ENCODE measurements at places on chromosomes 1 and 21.

DNA sequence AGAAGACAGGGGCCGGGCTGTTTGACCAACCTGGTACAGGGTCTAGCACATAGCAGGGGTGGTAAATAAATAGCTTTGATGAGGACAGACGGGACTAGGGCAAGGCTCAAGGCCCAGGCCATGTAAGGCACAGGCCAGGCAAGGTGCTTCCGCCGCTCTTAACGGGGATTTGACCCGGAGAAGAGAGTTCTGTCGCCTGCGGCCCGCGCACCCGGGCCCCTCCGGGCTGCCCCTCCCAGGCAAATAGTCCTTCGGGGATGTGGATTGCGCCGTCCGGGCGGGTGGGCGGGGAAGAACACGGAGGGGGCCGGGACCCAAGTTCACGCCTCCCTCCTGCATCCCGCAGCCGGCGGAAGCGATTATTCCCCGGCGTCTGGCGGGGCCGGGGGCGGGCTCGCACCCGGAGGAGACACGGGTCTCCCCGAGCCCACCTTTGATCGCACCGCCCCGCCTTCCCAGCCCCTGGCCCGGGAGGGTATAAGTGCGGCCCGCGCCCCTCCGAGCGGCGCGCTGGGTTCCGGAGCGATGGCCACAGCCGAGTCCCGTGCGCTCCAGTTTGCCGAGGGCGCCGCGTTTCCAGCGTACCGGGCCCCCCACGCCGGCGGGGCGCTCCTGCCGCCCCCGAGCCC, at the start of gene MIXL1:
MIXL1 (plus strand) TSS at position 508 of the 629 bp plus-strand sequence; CDS start at position 526, 18 bp downstream.
- DNase-seq = no peak

GRCh38 chr1:203276916-203277545, 28.3 kb upstream of the BTG2 start:
- DNase-seq = no peak

GRCh38 chr1:60133000-60133673, 59.6 kb upstream of the C1orf87 start:
- no peak for DNase-seq

- DNase-seq = no peak
Measured at GRCh38 chr1:48221122-48221521, 1.4 kb upstream of the SLC5A9 start.

DNA sequence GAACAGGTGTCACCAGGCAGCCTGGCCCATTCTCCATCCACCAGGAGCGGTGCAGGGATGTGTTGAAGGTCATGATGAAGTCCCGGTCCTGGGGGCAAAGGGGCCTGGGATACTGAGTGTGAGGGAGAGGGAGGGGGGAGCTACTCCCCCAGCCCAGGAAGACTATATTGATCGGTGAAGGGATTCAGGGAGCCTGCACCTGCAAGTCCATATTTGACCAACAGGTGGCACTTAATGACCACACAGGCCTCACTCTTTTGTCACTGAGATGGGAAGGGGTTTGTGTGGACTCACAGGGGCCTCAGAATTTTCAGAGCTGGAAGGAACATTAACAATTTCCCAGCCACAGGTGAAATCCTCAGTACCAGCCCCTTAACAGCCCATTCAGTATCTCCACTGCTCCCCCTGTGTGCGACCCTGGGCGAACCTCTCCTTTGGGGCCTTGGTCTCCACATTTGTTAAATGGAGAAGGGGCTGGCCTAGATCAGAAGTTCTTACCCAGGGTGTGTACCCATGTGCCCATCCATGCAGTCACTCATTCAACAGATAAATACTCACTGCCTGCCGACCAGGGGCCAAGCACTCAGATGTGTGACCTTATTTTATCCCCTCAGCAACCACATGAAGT, 55.6 kb downstream of the NKAIN1 start:
- no peak for DNase-seq

GRCh38 chr1:183385340-183386144, 32.6 kb downstream of the NMNAT2 start:
- DNase-seq = no peak

DNA sequence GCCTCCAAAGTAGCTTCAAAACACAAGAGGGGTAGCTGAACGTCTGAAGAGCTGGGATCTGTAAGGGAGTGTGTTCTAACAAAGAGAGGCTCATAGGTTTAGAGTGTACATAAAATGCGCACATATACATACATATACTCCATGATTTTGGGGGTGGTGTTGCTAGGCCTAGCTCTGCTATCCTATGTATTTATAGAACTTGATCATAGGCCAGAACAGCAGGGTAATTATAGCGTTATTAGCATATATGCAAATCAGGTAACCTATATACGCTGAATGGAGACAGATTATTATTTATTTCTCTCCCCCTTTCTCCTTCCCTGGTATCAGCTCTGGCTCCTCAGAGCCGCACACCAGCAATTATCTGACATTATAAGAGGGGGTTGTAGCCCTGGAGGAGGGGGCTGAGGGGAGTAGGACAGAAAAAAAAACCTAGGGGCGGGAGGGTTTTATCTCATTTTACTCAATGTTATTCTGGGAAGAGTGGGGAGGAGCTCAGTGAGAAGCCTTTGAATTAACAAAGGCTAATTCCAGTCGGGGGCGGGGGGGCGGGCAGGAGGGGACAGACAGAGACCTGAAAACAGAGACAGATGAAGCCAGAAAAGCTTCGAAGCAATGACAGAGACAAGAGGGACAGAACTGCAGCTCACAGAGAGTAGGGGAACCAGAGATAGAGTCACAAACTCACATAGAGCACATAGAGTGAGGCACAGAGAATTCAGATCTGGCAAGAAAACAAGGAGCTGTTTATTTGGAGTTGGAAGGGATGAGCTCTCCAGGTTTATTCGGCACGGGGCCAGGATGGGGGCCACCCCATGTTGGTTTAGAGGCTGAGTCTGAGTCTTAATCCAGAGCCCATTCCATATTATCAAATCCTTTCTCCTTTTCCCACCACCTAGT, 63.0 kb downstream of the RHBG start:
- no peak for DNase-seq

DNA sequence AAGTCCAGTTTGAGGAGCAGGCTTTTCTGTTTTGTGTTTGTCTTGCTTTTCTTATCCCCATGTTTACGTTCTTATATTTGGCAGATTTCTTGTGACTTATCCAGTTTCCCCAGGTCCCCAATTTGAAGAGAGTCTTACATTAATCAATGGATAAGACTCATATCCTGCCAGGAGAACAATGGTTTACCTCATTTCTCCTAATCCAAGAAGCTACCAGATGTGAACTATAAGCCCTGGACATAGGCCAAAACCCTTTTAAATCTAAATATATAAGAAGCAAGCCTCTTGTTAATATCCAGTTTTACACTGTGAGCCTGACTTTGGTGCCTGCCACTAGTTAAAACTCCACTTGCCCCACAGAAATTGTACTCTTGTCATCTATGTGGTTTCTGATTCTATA, 15.1 kb upstream of the COP1 start:
- DNase-seq = no peak

GRCh38 chr1:224605482-224606181, 10.5 kb upstream of the CNIH3 start:
- DNase-seq = no peak

DNA sequence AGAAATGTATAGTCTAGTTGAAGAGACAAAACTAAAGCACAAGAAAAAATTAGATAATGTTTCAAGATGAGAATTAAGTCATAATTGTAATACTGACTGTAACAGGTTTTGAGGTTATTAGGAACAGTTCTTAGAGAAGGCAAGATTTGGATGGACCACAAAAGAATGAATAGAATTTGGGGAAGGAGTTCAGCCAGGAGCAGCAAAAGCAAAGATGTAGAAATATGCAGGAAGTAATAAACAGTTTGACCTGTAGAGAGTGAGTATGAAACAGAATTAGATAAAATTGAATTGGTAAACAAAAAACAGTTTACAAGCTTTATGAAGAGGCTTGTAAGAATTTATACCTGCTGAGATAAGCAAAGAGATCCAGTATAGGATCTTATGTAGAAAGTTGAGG, 16.3 kb downstream of the VPS45 start:
- DNase-seq = no peak

DNA sequence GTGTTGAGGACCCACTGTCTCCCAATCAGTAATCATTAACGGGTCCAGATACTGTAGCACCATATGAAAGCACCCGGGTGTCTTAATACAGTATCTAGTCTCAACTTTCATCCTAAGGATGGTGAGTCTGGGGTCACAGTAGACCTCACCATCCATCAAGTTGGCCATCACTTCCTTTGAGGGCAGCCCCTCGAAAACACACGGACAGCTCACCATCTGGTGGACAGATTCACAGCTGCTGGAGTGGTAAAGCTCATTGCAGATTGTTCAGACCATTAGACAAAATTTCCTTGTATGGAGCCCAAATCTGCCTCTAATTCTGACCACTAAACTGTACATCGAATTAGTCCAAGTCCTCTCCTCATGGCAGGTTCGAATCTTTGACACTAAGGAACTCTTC, 123.1 kb downstream of the PGBD5 start:
- DNase-seq = no peak

GRCh38 chr1:94335950-94336349, 82.2 kb upstream of the ABCD3 start:
- DNase-seq = peak; percentile 14

DNA sequence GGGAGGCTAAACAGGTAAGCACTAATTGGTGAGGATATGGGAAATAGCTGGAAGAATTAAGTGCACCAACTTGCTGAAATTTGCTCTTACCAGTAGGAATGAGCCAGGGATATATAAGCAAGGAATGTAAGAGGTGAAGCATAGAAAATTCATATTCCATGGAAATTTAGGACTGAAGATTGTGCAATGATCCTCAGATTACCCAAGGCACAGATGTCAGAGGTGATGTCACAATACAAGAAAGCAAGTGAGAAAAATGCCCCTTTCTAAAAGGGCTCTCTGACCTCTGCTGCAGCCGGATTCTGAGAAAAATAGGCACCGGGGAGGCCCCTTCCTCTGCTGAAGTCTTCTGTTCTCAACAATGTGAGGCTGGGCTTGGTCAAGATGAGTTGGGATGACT, 112.3 kb upstream of the ZNF678 start:
- no peak for DNase-seq

GRCh38 chr1:226643611-226644540, 95.2 kb downstream of the ITPKB start:
- DNase-seq = no peak

DNA sequence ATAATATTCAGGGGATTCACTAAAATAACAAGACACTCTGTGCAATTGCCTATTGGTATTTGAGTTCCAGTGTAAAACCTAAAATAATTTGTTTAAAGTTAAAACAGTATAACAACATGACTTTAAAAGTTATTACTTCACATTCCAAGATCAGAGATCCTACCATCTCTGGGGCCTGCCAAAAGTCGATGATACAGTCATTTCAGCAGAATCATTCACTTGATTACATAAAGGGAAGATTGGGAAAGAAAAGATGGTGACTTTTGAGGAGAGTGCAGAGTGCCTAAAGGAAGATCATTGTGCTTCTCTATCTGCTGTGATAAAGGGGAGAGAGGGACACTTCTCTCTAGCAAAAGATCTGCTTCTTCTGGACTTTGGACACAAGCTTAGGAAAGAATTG, 784.4 kb upstream of the ADGRL4 start:
- no peak for DNase-seq

DNA sequence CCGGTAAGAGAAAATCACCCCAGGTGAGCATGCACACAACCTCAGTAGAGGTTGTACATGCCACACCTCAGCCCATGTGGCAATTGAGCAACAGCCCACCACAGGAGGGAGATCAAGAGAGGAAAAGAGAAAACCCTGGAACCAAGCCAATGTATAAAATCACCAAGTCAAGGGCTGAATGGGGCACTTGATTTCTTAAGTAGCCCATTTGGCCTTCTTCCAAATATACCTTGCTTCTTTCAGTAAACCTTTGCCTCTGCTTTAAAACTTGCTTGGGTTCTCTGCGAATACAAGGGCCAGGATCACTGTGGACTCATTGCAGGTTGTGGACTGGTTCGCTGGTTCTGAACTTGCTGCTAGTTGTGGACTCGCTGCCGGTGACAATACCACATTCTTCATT, 1814.0 kb downstream of the PLA2G4A start:
- DNase-seq = no peak

DNA sequence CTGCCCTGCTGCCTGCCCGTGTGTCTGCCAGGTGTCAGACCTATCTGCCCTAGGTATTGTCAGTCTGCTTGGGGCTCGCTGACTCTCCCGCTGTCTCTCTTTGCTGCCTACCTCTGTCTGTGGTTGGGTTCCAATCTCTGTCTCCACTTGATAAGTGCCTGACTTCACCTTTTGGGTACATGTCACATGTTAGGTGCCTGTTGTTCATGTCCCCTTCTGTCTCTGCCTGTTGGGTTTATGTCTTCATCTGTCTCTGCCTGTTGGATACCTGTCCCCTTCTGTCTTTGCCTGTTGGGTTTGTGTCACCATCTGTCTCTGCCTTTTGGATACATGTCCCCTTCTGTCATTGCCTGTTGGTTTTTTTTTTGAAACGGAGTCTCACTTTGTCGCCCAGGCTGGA, 14.6 kb downstream of the RPS6KA1 start:
- DNase-seq = no peak

GRCh38 chr1:166432655-166433054, 265.9 kb upstream of the FAM78B start:
- no peak for DNase-seq

GRCh38 chr1:172398193-172398592, 22.3 kb upstream of the C1orf105 start:
- DNase-seq = no peak

- DNase-seq = no peak
Measured at GRCh38 chr1:14413819-14414490, 184.5 kb upstream of the KAZN start.

DNA sequence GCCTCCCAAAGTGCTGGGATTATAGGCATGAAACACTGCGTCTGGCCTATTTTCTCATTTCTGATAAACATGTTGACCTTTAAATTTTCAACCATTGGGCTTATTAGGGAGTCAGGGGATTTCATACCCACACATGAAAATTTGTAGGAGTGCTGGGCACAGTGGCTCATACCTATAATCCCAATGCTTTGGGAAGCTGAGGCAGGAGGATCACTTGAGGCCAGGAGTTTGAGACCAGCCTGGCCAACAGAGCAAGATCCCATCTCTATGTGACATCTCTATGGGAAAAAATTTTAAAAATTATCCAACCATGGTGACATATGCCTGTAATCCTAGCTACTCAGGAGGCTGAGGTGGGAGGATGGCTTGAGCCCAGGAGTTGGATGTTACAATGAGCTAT, 10.5 kb upstream of the H3-3A start:
- no peak for DNase-seq
